Activated CD8-positive, alpha-beta memory T cell treated with anti-CD3 and anti-CD28 coated beads for 1 hour (primary cell): ENCODE measurements at places on chromosomes 13 and 19.

DNA sequence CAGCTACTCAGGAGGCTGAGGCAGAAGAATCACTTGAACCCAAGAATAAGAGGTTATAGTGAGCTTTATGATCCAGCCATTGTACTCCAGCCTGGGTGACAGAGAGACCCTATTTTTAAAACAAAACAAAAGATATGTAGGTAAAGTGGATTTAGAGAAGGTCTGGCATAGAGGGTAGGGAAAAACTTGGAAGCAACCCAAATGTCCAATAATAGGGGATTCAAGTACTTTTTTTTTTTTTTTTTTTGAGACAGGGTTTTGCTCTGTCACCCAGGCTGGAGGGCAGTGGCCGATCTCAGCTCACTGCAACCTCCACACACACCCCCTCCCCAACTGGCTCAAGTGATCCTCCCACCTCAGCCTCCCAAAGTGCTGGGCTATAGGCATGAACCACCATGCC, 5.8 kb upstream of the PAK4 start:
- DNase-seq: no peak

DNA sequence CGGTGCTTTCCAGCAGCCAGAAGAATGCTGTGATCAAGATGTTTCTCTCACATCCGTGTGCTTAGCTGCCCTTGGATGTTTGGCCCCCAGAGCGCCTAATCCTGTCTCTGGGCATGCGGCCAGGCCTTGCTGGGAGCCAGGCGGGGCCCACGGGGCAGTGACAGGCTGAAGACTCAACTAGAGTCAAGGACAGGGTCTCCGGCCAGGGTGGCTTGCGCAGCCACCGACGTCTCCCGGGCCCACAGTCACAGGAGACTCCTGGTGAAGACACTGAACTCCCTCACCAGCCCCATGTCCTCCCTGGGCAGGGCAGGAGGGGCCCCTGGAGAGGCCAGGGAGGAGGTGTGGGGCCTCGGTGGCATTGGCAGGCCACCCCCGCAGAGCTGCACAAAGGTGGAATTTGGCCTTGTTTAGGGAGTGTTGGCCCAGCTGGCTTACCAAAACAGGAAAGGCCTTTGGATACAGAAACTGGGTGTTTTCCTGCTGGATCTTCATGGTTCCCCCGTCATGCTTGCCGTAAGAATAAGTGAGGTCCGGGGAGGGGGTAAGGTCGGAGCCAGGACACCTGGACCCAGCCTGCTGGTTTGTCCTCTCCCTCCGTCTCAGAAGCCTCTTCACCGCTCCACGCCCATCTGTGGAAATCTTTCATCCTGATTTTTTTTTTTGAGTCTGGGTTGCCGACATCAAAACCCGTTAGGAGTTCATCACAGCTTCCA, 10.0 kb upstream of the NDUFS7 start:
- no peak for DNase-seq

DNA sequence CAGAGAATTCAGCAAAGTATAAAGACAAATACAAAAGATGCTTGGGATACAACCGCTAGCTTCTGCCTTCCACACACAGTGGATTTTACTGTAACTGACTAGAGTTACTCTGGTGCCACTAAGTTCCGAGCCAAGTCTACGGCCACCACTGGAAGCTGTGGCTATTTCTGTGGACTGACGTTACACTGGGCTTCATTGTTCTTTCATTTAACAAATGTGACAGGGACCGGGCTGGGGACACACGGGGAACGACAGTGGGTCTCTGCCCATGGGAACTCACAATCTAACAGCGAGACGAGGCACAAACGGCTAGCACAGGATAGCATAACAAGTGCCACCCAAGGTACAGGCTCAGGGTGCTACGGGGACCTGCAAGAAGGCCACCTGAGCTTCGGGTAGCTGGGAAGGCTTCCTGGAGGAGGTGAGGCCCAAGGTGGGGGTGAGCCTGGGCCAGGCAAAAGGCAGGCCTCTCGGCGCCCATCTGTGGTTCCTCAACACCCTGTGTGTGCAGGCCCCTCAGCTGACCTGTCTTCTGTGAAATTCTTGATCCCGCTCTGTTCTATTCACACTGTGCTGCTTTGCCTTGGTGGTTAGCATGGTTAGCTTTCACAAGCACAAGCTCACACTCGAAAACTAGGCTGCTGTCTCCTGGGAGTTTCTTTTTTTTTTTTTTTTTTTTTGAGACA, 10.3 kb upstream of the IL4I1 start:
- no peak for DNase-seq

GRCh38 chr19:4069331-4069959, 2.7 kb upstream of the ZBTB7A start:
- DNase-seq: no peak

DNA sequence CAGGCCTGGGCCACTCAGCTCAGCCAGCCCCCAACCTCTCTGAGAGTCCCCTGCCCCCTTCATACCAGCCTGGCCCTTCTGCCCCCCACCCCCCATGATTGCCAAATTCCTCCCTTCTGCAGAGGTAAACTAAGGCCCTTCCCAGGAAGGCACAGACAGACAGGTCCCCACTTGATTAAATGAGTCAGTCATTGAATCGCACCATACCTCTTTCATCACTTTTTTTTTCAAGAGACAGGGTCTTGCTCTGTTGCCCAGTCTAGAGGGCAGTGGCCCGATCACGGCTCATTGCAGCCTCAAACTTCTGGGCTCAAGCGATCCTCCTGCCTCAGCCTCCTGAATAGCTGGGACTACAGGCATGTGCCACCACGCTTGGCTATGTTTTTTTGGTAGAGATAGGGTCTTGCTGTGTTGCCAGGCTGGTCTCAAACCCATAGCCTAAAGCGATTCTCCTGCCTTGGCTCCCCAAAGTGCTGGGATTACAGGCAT, 6.0 kb downstream of the PODNL1 start:
- no peak for DNase-seq

DNA sequence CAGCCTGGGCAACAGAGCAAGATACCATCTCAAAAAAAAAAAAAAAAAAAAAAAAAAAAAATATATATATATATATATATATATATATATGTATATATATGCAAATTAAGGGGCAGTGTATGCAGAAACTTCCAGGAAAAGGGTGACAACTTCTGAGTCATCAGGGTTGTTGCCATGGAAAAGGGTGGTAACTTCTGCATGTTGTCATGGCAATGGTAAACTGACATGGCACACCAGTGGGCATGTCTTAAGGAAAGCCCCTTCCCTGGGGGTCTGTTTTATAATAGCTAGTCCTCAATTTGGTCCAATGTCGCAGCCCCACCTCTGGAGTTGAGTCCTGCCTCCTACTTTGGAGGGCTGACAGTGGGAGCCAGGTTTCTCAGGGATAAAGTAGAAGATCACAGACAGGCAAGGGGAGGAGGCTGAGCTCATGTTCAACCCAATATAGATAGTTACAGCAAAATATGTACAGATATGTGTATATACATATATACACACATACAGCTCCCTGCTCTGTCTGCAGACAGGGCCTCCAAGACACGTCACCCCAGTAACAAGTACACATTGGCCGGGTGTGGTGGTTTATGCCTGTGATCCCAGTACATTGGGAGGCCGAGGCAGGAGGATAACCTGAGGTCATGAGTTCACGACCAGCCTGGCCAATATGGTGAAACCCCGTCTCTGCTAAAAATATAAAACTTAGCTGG, 7.2 kb upstream of the FCHO1 start:
- DNase-seq: no peak

- DNase-seq: no peak
Measured at GRCh38 chr13:46577696-46578589, 25.0 kb downstream of the LRCH1 start.

- no peak for DNase-seq
Measured at GRCh38 chr19:7772752-7773291, 9.8 kb downstream of the CLEC4M start.

GRCh38 chr13:33994826-33995502, 177.0 kb downstream of the RFC3 start:
- no peak for DNase-seq

- no peak for DNase-seq
Measured at GRCh38 chr19:44960906-44961728, 5.9 kb downstream of the CLPTM1 start.

- DNase-seq: peak; percentile 40
Measured at GRCh38 chr19:3178377-3178972, at the start of gene S1PR4. Gene S1PR4 (plus strand): TSS chr19:3178769. CDS start chr19:3178793, 24 bp downstream.

DNA sequence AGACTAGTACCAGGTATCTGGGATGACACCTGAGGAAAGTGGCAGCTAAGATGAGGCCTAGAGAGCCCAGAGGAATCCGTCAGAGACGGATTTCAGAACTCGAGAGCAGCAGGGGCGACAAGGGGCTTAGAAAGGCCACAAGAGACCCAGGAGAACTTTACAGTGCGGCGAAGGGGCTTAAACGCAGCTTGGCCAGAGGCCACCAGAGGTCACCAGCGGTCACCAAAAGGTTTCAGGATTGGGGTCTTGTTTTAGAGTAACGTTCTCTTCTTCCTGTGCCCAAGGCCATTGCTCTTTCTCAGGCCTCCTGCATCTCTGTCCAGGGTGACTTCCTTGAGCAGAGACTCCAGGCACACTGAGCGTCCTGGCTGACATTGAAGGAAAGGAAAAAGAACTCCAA, 2.2 kb downstream of the ZSCAN22 start:
- DNase-seq: no peak

DNA sequence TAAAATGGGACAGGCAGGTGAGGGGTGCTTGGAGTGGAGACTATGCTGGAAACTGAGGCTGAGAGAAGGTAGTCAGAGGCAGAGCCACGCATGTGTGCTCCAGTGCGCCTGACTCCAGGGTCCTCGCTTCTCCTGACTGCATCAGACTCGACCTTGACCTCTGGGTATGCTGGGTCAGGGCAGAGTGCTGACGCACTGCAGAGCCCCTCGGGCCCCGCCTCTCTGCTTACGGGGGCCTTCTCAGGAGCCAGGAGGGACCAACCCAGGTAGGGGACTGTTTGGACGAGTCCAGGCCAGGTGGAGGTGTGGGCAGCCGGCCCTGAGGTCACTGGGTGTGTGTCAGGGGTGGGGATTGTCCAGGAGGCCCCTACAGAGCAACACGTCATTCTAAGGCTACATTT, 22.9 kb upstream of the SLC7A10 start:
- DNase-seq: no peak

- no peak for DNase-seq
Measured at GRCh38 chr13:106505732-106506131, 29.7 kb downstream of the EFNB2 start.

DNA sequence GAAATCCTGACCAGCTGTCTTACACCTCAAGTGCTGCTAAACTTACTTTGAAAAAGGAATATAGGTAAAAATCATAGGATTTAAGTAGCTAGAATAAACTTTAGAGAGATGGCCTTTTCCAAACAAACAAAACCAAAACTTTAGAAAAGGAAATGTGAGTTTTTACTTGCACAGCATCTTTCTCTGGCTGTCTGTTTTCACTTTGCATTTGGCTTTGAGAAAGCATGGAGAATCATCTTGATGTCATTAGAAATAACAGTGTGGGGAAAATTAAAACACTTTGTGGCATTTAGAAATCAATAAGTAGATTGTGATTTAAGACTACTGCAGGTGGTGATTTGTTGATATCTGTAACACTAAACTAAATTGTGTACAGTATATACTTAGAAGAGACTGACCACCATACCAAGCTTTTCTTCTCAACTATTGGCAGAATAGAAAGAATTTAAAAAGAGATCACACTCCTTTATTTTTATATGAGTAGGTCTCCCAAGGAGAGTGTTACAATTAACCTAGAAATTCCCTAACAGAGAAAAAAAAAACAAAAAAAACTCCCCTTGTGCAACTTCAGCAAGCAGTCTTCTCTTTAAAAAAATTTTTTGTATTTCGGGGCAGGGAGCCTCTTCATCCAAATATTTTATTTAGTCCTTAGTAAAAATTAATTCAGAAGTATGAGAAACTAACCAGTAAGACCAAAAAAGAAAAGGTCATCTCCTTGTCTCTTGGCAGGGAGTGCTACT, 6.1 kb downstream of the WDFY2 start:
- DNase-seq: no peak

GRCh38 chr13:23349161-23349897, 84.2 kb downstream of the SACS start:
- no peak for DNase-seq

GRCh38 chr13:39888865-39889810, 233.7 kb downstream of the COG6 start:
- DNase-seq: no peak

DNA sequence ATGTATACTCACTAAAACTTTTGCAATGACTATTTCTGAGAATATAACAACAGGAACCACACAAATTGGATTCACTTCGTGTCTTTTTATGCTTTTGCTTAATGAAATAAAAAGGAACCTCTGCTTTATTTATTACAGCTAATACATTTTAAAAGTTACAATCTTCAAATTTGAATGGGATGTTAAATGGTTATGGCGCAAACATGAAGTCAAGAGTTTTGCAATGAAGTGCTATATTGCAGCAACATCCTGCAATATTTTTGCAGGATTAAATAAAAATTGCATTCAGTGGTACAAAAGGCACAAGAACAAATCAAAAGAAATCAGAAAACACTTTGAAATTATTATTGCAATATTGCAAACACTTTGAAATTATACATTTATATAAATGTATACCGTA, 1519.0 kb upstream of the MIR17HG start:
- no peak for DNase-seq

GRCh38 chr13:111860231-111860552, 206.8 kb upstream of the SOX1 start:
- DNase-seq: no peak

- DNase-seq: no peak
Measured at GRCh38 chr13:111344471-111345191, 24.2 kb downstream of the TEX29 start.

GRCh38 chr19:34502582-34503411, 21.2 kb downstream of the WTIP start:
- DNase-seq: no peak

DNA sequence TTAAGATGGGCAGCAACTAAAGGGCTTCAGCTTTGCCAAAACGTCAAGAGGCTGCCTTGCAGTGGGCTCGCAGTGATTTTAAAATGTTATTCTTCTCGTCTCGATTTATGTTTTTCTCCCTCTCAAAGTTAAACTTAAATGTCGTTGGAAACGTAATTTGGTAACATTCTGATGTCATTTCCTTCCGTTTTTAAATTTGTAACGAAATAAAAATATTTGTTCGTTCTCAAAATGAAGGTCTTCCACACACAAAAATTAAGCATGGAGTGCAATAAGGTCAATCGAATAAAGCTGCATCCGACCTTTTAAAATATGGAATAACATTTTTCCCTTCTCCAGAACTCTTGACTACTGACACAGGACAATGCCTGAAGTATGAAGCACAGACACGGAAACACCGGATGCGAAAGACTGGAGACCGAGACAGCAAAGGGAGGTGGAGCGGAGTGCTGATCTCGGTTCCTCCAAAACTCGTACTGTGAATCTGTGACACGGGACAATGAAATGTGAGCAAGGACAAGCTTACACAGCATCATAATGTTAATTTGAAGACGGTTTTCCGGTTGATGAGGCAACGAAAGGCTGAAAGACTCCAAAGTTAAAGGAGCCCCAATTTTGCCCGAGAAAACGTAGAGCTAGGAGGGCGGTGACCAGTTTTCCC, 850 bp downstream of the MTMR6 start:
- DNase-seq: no peak

GRCh38 chr13:109955598-109955997, 169.2 kb upstream of the IRS2 start:
- no peak for DNase-seq

DNA sequence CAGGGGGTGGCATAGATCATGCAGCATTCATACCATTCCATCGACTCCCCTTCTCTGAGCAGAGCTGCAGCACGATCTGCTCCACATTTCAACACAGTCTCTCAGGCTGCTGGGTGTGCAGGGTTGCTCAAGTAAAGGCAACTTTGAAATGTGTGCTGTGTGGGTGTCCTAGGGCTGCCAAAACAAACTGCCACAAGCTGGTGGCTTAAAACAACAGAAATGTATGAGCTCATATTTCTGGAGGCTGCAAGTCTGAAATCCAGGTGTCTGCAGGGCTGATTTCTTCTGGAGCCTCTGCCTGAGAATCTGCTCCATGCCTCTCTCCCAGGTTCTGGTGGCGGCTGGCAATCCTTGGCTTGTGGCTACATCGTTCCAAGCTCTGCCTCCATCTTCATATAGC, 63.7 kb upstream of the WDFY2 start:
- DNase-seq: no peak
